ENCODE measurements at places on chromosomes 6 and 20. TPM values are rescaled to one million over a fixed set of nuclear protein-coding genes. Genes with fewer than 3 reads are reported as not detected.

DNA sequence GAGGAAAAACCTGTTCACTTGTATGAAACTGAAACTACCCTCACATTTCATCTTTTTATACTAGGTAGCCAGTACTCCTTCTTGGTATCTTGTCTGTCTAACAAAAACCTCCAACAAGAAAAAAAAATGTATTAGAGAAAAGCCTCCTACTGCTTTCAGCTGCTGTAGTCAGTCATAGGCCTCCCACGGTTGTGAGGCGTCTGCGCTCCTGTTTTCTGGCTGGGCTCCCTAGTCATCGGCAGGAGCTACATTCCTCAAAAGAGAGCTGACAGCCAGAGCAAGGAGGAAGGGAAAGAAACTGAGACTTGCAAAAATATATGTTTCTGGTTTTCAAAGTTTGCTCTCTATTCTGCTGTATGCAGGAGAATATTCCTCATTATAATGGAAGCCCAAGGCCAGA, 517.0 kb downstream of the LMBRD1 start:
- no peak for DNase-seq

The PLEKHG1 gene
- total RNA-seq = 4.5 TPM

GRCh38 chr6:56448046-56448445, 194.6 kb downstream of the DST start:
- no peak for DNase-seq

DNA sequence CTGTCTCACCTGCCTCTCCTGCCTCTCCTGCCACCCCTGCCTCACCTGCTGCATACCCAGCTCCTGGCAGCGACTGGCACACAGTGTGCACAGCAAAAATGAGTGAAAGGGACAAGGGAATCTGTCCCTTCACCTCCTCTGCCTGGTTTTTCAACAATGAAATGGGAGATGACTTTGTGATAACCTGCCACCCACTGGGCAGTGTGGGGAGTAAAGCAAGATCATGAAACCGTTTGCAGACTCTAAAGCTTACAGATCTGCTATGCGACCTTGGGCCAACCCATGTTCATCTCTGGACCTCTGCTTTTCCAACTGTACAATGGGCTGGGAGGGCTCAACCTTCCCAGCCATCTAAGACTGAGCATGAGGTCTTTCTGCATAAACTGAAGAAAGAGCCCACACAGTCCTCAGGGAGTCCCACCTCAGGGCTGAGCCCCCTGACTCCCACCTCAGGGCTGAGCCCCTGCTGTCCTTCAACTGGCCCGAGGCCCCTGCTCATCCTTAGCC, 81.1 kb downstream of the RIPOR3 start:
- DNase-seq = no peak

- no peak for DNase-seq
Measured at GRCh38 chr6:142087950-142088857, 44.5 kb upstream of the GJE1 start.

DNA sequence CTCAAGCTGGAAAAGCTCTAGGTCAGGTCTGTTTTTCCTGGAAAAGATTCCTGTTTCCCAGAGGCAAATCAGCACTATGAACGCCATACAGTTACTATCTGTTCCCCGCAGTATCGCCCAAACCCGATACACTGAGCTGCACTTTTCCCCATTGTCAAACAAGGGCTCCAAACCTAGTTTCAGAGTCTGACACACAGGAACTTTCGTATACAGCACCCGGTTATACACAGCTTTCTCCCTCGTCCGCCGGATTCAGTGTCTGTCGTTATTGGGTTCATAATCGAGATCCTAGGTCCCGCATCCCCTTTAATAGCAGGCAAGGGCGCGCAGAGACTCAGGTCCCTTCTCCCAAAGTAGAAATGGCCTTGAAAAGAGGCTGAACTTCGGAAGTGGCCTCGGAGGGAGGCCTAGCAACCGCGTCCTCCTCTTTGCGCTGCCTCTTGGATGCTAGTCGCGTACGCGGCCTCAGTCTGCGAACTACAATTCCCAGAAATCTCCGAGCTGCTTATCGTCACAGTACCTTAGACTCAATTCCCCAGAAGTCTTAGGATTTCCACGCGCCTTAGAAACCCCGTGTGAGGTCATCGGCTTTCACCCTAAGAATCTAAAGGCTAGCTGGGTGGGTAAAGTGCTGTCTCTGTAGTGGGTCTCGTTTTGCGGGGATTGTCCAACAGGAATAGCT, 34.2 kb downstream of the ZNF391 start:
- DNase-seq = no peak

DNA sequence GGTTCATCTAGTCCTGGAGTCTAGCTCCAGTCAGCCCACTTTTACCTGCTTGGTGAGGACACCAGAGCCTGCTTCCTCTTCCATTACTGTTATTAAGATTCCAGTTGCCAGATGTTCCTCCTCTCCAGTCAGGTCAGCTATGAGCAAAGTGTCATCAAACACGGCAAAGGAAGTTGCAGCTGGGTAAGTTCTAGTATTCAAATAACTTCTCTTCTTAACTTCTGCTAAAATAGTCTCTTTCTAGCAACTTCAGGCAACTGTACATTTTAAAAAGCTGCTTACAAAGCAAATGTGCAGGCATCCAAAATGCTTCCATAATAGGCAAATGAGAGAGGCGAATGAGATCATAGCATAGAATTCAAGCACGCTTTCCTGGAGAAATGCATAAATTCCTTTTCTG, 18.4 kb upstream of the MRPS18A start:
- DNase-seq = no peak
